ENCODE measurements at places on chromosomes 16 and 17. TPM values are rescaled to one million over a fixed set of nuclear protein-coding genes. Genes with fewer than 3 reads are reported as not detected.

The MRM3 gene
- 10.5 TPM for total RNA-seq

- H3K4me1 ChIP-seq: peaks cover 63% of the 10 kb centered on the region
- no peak overlapping the region for H3K4me3 ChIP-seq
- peak overlapping the region; percentile 26 for H3K27ac ChIP-seq
- DNase-seq: no peak
- H3K36me3 ChIP-seq: no peaks in the 10 kb centered on the region
These were observed 106.4 kb downstream of the YPEL2 start for GRCh38 chr17:59437791-59438281.

- H3K27me3 ChIP-seq: no peaks in the 10 kb centered on the region
- no peaks in the 10 kb centered on the region for H3K36me3 ChIP-seq
- no peak overlapping the region for H3K4me3 ChIP-seq
- H3K27ac ChIP-seq: no peak overlapping the region
- DNase-seq: no peak
These were observed 8.9 kb downstream of the CHAD start for GRCh38 chr17:50459756-50460155.

- no peaks in the 10 kb centered on the region for H3K36me3 ChIP-seq
- peaks cover 3% of the 10 kb centered on the region for H3K4me1 ChIP-seq
- H3K27me3 ChIP-seq: no peaks in the 10 kb centered on the region
- peak; percentile 22 for DNase-seq
- no peak overlapping the region for H3K27ac ChIP-seq
These were observed 154.8 kb downstream of the VPS53 start for GRCh38 chr17:559551-560431.

GRCh38 chr16:87792205-87792565 is 26.4 kb upstream of the KLHDC4 start:
- H3K36me3 ChIP-seq: no peaks in the 10 kb centered on the region
- H3K4me3 ChIP-seq: no peak overlapping the region
- H3K27me3 ChIP-seq: no peaks in the 10 kb centered on the region
- no peak for DNase-seq
- no peaks in the 10 kb centered on the region for H3K4me1 ChIP-seq

DNA sequence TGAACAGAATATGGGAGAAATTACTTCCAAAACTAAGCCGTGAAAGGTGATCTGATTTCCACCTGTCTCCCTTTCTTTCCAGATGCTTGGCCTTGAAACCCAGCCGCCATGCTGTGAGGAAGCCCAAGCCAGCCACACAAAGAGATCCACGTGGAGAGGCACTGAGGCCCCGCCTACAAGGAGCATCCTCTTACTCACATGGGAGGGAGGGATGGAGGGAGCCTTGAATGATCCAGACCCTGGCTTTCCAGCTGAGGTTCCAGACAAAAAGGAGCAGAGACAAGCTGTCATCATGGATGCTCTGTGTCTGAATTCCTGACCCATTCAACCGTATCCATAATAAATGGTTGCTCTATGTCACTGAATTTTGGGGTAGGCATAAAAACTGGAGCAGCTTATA is 48.9 kb upstream of the HAPSTR1 start:
- H3K27ac ChIP-seq: no peak overlapping the region
- H3K36me3 ChIP-seq: no peaks in the 10 kb centered on the region
- peaks cover 5% of the 10 kb centered on the region for H3K4me1 ChIP-seq
- H3K4me3 ChIP-seq: no peak overlapping the region
- no peaks in the 10 kb centered on the region for H3K27me3 ChIP-seq
- DNase-seq: no peak

DNA sequence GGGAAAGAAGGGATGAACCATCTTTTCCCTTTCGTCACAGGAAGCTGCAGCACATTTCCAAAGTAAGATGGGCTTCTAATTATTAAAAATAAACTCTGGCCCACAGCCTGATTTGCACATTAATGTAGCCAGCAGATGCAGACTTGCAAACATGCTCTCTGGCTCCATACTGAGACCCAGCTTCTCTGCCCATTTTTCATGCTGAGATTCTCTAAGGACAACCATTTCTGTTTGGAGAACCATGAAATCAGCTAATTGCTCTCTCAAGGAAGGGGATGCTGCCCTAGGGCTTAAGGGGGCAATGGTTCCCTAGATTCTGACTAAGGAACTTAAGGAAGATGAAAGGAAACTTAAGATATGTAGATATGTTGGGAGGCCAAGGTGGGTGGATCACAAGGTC is 63.0 kb upstream of the CES5A start:
- no peak for DNase-seq
- H3K27ac ChIP-seq: no peak overlapping the region

DNA sequence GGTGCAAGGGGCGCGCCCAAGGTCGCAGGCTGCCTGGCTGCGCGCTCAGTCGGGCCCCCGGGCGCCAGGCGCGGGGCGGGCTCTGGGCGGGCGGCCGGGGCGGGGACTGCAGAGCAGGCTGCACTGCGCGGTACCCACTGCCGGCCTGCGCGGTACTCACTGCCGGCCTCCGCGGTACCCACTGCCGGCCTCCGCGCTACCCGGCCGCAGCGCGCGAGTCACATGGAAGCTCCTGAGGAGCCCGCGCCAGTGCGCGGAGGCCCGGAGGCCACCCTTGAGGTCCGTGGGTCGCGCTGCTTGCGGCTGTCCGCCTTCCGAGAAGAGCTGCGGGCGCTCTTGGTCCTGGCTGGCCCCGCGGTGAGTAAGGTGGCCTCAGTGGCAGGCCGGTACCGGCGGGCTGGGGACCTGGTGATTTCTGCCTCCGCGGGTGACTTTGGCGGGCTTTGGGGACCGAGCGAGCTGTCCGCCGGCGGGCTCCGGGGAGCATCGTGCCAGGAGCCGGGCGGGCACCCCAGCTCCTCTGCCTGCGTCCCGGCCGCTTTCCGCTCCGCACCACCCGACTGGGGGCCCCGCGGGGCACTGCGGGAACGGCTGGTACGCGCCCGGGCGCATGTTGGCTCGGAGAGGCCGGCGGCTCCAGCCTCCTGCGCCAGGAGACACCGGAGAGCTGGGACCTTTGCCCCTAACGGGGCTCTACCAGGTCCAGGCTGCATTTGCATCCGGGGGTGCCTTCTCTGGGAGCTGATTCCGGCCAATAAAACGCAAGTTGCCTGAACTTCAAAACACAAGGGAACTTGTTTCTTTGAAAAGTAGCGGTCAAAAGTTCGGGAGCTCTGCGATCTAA is at the start of gene SLC47A1:
SLC47A1 (plus strand) TSS at position 137 of the 844 bp plus-strand sequence; CDS start at position 223, 86 bp downstream.
- DNase-seq: no peak
- H3K4me3 ChIP-seq: peak within 1 kb of the TSS; percentile 77
- peak within 1 kb of the TSS; percentile 18 for H3K27ac ChIP-seq
- no peaks in the 10 kb centered on the region for H3K36me3 ChIP-seq
- H3K27me3 ChIP-seq: no peaks in the 10 kb centered on the region
- H3K4me1 ChIP-seq: no peaks in the 10 kb centered on the region
